ENCODE measurements at places on chromosomes 7 and 10.

- no peak for DNase-seq
These were observed 379.8 kb downstream of the GRID1 start for GRCh38 chr10:85986777-85987176.

DNA sequence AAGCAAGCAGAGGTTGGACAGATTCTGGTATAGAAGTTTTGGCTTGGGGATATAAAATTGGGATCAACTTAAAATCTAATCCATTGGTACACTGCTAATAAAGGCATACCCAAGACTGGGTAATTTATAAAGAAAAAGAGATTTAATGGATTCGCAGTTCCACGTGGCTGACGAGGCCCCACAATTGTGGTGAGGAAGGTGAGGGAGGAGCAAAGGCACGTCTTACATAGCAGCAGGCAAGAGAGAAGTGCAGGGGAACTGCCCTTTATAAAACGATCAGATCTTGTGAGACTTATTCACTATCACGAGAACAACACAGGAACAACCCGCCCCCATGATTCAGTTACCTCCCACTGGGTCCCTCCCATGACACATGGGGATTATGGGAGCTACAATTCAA lies 9.7 kb downstream of the ACADSB start:
- DNase-seq = no peak

DNA sequence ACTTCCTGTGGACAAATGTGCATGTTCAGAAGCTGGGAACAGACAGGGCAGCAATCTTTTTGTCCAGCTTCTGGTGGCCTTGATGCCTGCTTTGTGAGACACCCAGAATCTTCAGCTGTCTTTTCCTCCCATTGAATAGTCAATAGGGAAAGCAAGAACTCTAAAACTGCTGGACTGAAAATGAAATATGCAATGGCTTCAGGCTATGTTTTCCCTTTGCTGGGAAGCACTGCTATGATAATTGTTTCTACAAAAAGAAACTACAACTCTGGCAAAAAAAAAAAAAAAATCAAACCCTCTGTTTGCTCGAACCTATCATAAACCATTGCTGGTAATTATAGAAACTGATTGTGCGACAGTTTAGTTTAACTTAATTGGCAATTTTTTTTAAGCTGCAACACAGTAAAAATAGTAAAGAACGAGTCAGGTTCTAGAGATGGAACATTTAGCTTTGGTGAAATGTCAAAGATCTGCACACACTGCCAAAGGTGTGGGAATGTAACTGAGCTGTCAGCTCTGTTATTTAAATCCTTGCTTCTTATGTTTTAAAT lies 79.1 kb upstream of the NEUROD6 start:
- DNase-seq = no peak

GRCh38 chr10:46240684-46241565 lies 45.9 kb upstream of the ANTXRL start:
- DNase-seq = no peak

GRCh38 chr7:5773661-5774086 lies 7.8 kb downstream of the RNF216 start:
- DNase-seq = peak; percentile 20

DNA sequence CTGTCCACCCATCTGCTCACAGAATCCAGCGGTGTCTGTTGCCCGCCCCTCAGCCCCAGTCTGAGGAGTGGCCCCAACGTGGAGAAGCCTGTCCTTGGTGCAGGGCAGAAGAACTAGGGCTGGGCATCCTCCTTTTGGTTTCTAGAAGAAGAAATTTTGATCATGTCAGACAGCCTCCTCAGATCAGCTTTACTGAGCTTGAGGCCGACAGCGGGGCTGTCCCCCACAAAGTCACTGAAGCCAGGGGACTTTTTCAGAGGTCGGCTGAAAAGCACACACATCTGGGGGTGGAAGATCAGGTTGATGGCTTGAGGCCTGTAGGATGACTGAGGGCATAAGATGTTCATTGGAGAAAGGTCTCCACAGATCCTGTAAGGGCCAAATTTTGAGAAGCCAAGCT lies 767.9 kb downstream of the GRID1 start:
- no peak for DNase-seq

DNA sequence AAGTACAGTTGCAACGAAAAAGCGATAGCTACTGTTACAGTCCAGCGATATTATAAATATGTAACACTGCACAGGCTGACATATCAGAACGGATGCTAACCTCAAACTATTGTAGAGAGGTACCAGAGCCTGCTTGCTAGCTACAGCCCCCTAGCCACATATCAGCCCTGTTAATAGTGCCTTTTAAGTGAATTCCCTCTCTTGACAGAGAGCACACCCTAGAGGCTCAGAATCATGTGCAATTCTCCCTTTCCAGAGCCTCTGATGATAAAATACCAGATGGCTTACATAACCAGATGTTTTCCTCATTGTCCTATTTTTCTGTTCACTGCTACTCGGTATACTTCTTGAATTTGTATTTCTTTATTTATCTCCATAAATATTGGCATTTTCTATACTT lies 960.7 kb upstream of the CELF2 start:
- DNase-seq = no peak

GRCh38 chr7:139541600-139542307 lies 18.3 kb downstream of the CLEC2L start:
- DNase-seq = no peak

GRCh38 chr7:112654322-112655216 lies 135.6 kb downstream of the TMEM168 start:
- no peak for DNase-seq

GRCh38 chr10:119688033-119688508 lies 36.9 kb downstream of the BAG3 start:
- DNase-seq = no peak

GRCh38 chr7:132179080-132179430 lies 397.2 kb downstream of the PLXNA4 start:
- no peak for DNase-seq
